ENCODE measurements at places on chromosomes 7 and 10. TPM values are rescaled to one million over a fixed set of nuclear protein-coding genes. Genes with fewer than 3 reads are reported as not detected.

ATOH7 gene
- total RNA-seq: not detected

ANKRD7 gene
- total RNA-seq: not detected

GRM3 gene
- 1.7 TPM for total RNA-seq

OPALIN gene
- 1.4 TPM for total RNA-seq

PRRT4 gene
- total RNA-seq: 0.24 TPM

OR6B1 gene
- total RNA-seq: 4.3 TPM

ADAM12 gene
- 196 TPM for total RNA-seq

NAT16 gene
- 1.2 TPM for total RNA-seq

PTF1A gene
- 7.5 TPM for total RNA-seq

ST7 gene
- total RNA-seq: 19.7 TPM

C10orf67 gene
- total RNA-seq: 7.7 TPM

BHLHA15 gene
- total RNA-seq: not detected

ASZ1 gene
- 4.8 TPM for total RNA-seq

RUFY2 gene
- 56.6 TPM for total RNA-seq
